GM23248 (cell line): ENCODE measurements at places on chromosomes 5 and 9. TPM values are rescaled to one million over a fixed set of nuclear protein-coding genes. Genes with fewer than 3 reads are reported as not detected.

DNA sequence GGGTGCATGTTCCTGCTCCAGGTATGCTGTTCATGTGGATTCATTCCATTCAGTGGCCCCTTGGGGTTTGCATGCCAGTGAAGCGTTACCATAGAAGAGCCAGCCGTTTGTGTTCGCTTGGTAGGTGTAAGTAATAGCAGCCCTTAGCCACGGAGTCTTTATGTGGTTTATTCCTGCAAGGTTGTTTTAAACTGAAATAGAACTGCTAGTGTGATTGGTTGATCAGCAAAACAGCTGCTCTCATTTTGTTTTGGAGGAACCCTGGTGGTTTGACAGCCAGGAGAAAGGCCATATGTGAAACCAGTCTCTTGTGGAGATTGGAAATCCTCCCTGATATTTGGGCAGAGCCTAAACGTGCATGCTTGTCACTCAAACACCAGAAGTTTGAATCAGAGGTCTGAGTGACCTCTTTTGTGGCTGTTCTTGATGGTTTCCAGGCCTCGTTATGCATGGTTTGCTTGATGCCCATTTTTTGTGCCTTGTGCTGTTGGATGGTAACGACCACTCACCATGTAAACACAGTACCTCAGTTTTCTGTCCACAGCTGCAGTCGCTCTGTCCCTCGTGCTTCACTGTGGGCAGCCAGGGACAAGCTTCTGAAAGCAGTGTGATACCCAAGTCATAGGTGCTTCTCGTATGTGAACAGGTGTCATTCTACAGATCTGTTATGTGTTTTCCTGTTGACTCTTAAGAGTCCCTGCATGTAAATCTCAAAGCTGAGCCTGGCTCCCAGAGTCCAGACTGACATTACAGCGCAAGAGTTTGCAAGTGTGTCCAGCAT lies 58.3 kb upstream of the NXNL2 start:
- peaks cover 51% of the 10 kb centered on the region for H3K4me1 ChIP-seq
- H3K27ac ChIP-seq: peak overlapping the region; percentile 66
- H3K4me3 ChIP-seq: peak overlapping the region; percentile 17; the same call in 1 of the 2 replicates

DNA sequence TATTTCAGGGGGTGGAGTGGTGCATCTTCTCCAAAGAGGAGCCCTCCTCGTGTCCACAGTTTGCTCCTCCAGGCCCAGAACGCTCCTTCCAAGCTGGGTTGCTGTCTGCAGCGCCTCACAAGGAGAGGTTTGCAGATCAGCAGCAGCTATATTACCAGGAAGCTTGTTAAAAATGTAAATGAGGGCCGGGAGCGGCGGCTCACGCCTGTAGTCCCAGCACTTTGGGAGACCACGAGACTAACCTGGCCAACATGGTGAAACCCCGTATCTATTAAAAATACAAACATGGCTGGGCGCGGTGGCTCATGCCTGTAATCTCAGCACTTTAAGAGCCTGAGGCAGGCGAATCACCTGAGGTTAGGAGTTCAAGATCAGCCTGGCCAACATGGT lies 25.0 kb upstream of the FRMPD1 start:
- peaks cover 13% of the 10 kb centered on the region; the same call in 1 of the 2 replicates for H3K4me1 ChIP-seq
- H3K4me3 ChIP-seq: no peak overlapping the region
- DNase-seq: no peak

The EIF4E1B gene
- total RNA-seq: not detected in 2 replicates

GRCh38 chr9:31894008-31894407 lies 490.4 kb upstream of the ACO1 start:
- H3K27me3 ChIP-seq: no peaks in the 10 kb centered on the region
- H3K4me1 ChIP-seq: no peaks in the 10 kb centered on the region
- no peak overlapping the region for H3K27ac ChIP-seq
- no peak overlapping the region for H3K4me3 ChIP-seq
- DNase-seq: no peak

The PCDHGA11 gene
- 21.7 and 25.3 TPM in 2 replicates for total RNA-seq

DNA sequence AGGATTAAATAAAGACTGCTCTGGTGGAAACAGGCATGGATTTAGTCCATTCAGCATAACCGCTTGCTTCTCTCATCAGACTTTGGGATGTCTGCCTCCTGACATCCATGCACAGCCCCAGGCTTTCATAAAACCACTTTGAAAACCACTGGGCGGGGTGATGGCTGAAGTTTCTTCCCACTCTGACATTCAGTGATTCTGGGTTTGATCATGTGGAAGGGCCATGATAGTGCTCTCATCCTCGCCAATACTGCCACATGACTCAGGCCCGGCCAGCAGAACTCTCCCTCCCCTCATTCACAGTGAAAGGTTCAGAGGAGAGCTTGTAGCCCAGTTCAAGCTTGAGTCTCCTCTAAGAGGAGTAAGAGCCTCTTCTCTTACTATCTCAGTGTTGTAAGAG lies 29.6 kb upstream of the GLRA1 start:
- no peaks in the 10 kb centered on the region for H3K4me1 ChIP-seq
- no peaks in the 10 kb centered on the region for H3K36me3 ChIP-seq
- H3K27ac ChIP-seq: no peak overlapping the region

The SARDH gene
- 0.89 and 2.4 TPM in 2 replicates for total RNA-seq

DNA sequence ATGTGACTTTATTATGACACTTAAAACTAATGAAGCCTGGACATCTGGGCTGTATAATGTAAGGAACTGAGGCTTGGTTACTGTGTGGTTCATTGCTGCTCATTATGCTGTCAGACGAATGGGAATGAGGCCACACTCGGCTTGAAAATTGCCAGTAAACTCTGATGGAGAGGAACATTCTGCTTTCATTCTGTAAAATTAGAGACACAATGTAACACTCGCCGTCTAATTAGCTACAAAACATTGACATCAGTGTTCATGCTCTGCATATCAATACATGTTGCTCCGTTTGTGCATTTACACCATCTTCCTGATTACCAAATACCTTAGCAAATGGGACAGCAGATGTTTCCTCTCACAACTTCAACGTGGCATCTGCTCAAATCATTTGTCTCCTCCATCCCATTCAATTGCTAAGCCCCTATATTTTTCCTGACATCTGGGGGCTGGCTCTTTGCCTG lies 133.0 kb downstream of the SLC28A3 start:
- H3K36me3 ChIP-seq: no peaks in the 10 kb centered on the region
- no peak overlapping the region for H3K27ac ChIP-seq
- DNase-seq: no peak
- no peak overlapping the region for H3K4me3 ChIP-seq
- H3K27me3 ChIP-seq: no peaks in the 10 kb centered on the region; the same call in 1 of the 2 replicates

DNA sequence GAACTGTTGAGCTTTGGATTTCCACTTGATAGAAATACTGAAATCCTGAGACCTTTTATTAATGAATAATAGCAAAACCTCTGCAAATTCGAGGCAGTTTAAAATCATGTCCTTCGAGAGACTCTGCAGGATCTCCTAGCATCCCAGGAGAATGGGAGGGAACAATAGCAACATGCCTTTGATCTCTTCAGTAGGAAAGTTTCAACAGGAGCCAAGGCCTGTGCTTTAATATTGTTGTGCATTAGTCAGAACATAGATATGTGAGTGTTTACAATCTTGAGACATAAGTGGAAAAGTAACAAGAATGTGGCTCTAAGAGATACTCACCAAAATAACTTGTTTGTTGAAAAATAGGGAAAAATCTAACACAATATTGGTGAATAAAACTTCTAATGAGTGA lies 83.3 kb upstream of the LHFPL2 start:
- H3K36me3 ChIP-seq: no peaks in the 10 kb centered on the region
- peaks cover 8% of the 10 kb centered on the region; the same call in 1 of the 2 replicates for H3K4me1 ChIP-seq
- H3K27me3 ChIP-seq: no peaks in the 10 kb centered on the region
- DNase-seq: peak; percentile 62
- no peak overlapping the region for H3K4me3 ChIP-seq
- H3K27ac ChIP-seq: no peak overlapping the region

DNA sequence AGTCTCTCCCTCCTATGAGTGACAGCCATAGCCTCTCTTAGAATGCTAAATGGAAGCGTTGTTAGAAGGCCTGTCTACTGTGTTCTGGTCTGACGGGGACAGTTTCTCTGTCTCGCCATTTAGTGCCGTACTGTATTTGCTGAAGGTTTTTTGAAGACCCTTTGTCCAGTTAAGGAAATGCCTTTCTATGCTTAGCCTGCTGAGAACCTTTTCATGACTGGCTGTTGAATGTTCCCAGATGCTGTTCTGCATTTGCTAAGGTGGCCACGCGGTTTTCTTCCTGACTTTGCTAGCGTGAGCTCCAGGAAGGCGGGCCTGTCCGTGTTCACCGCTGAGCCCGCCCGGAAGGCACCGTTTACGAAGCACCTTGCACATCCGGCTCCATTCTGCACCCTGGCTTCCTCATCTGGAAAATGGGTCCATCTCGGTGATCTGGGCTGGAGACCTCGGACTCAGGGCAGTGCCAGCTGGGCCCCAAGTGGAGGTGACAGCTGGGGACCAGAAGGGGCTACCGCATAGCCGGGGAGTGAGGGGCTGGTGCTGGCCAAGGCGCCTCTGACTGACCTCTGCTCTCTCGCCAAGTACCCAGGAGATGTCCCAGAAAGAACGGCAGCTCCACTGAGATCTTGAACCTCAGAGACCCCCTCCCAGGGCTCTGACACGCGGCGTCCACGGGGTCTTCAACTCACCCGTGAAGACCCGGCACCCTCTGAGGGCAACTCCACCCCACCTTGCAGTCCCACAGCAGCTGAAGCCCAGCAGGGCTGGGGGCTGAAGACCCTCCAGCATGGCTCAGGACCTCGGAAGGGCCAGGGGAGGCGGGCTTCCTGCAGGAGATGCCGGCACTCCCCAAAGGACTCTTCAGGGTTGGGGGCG lies 52.5 kb upstream of the NKD2 start:
- H3K27me3 ChIP-seq: peaks cover 19% of the 10 kb centered on the region
- peaks cover 27% of the 10 kb centered on the region for H3K4me1 ChIP-seq
- H3K36me3 ChIP-seq: no peaks in the 10 kb centered on the region
- DNase-seq: no peak

The FOXD4L6 gene
- 0.22 TPM in 1 of 2 replicates, not detected in the other for total RNA-seq

The MYMK gene
- total RNA-seq: not detected in 2 replicates

DNA sequence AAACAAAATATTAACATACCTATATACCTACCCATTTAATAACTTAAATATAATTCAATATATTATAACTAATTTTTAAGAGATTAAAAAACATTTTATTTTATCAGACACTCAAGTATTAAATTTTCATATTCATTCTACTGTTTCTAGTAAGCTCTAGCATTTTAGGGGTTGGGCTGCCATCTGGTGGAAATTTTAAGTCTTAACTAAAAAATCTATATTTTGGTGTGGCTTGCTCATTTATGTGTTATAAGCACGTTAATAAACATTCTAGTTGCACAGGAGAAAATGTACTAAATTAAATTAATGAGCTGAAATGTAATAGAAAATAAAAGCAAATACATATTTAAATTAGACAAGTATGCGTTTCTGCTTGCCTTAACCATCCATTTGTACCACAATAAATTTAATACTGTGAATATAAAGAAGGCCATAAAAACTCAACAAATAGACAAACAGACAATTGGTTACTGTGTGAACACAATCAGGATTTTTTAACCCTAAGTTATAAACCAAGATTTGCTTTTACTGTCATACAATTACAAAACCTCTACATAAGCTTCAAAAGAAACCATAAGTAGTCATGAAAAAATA lies 1728.3 kb upstream of the CDH9 start:
- no peak overlapping the region for H3K4me3 ChIP-seq
- DNase-seq: peak; percentile 47
- H3K27me3 ChIP-seq: no peaks in the 10 kb centered on the region
- H3K27ac ChIP-seq: no peak overlapping the region
- H3K4me1 ChIP-seq: no peaks in the 10 kb centered on the region

DNA sequence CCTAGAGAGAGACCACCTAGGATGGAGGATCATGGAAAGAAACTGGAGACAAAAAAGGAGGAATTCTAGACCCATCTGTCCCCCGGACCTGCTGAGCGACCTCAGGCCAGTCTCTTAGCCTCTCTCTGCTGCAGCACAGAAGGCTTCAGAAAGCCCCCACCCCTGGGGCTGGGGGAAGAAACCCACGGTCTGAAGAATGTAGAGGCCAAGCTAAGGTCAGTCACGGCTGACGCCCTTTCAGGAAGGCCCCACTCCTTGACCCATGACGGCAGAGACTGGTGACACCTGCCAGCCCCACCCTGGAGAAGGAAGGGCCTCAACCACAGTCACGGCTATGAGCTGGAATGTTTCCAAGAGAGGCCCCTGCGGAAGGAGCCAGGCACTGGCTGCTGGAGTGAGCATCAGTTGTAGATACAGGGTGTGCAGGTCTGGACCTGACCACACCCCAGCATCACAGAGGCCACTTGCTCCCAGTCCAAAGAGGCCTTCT lies 120.5 kb upstream of the BOD1 start:
- no peaks in the 10 kb centered on the region for H3K4me1 ChIP-seq
- no peak overlapping the region for H3K4me3 ChIP-seq
- DNase-seq: no peak
- no peaks in the 10 kb centered on the region for H3K36me3 ChIP-seq
- no peaks in the 10 kb centered on the region; the same call in 1 of the 2 replicates for H3K27me3 ChIP-seq

The NEUROG1 gene
- not detected in 2 replicates for total RNA-seq

The PDE6A gene
- total RNA-seq: not detected in 2 replicates

The FAM78A gene
- total RNA-seq: 0.38 and 1.1 TPM in 2 replicates

The SWI5 gene
- 32.8 and 43.3 TPM in 2 replicates for total RNA-seq

- no peaks in the 10 kb centered on the region for H3K4me1 ChIP-seq
- no peak overlapping the region for H3K4me3 ChIP-seq
- DNase-seq: peak; percentile 30
- H3K27ac ChIP-seq: no peak overlapping the region
These were observed 610.9 kb downstream of the CHSY3 start for GRCh38 chr5:130514984-130515690.
